ENCODE measurements at places on chromosomes 7 and 10. TPM values are rescaled to one million over a fixed set of nuclear protein-coding genes. Genes with fewer than 3 reads are reported as not detected.
A peak's percentile ranks its signal among the peaks of the same experiment; 100 is the strongest.

- no peak for DNase-seq
Observed at GRCh38 chr10:71708897-71709882, 10.4 kb downstream of the C10orf105 start.

- no peak for DNase-seq
Observed at GRCh38 chr10:69874449-69874848, 72.7 kb downstream of the COL13A1 start.

The AMPH gene
- total RNA-seq: 42.5 TPM

DNA sequence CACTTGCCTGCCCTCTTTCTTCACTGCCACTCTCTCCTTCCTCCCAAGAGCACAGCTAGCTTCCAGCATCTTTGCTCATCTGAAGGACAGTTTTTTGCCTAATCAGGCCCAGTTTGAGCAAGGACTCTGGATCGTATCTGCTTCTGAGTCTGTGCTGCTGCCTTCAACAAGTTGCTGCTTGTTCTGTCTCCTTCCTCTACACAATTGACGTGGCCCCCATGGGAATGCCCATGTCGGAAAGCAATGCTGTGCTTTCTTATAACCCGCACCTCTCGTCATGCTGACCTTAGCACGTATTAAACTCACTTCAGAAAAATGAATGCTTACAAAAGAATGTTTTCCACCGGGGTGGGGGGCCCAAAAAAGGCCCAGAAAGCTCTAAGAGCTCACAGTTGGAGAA lies 324.7 kb upstream of the C7orf33 start:
- DNase-seq: no peak

DNA sequence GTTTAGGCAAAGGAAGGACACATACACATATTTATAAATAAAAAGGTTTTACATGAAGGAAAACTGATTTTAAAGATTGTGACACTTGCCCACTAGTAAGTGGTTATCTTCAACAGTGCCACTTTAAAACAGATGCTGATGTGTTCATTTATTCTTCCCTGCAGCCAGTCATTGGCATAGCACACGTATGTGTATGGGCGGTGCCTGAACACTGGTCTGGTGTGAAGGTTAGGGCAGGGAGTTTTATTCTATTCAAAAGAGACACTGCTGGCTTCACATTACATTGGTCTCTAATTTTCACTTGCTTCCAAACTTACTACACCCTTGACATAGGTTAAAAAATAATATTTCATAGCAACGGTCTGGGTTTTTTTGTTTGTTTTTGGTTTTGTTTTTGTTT lies 57.9 kb downstream of the NOD1 start:
- no peak for DNase-seq

- no peak for DNase-seq
Observed at GRCh38 chr7:151168003-151168786, 701 bp upstream of the GBX1 start.

- no peak for DNase-seq
Observed at GRCh38 chr7:77295549-77295948, 95.9 kb upstream of the FGL2 start.

- DNase-seq: no peak
Observed at GRCh38 chr7:50206453-50207250, 97.9 kb upstream of the IKZF1 start.

DNA sequence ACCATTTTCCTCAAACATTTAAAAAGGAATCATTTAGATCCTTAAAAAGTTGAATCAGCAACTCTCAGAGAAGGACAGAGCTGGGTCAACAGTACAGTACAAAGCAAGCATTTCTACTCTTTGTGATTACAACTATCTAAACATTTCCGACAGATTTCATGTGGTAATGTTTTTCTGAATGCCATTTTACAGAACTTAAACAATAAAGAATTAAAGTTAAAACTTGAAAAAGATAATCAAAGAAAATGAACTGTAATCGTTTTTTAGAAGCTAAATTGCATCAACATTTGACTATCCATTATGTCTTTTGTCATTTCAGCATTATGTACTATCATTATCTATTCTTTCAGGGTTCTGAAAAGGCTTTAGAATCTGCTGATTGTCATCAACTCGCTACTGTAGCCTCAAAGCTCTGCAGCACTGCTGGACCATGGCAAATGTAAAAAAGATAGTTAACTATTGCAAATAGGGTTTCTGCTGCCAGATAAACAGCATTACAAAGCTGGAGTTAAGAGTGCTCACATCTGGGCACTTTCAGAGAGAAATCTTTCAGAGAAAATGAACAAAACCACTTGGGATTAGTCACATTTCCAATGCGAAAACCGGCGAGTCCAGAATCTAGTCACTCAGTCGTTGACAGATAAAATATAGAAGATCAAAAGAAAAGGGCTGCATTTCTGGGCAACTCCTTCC lies 160.4 kb upstream of the LAMB4 start:
- no peak for DNase-seq

DNA sequence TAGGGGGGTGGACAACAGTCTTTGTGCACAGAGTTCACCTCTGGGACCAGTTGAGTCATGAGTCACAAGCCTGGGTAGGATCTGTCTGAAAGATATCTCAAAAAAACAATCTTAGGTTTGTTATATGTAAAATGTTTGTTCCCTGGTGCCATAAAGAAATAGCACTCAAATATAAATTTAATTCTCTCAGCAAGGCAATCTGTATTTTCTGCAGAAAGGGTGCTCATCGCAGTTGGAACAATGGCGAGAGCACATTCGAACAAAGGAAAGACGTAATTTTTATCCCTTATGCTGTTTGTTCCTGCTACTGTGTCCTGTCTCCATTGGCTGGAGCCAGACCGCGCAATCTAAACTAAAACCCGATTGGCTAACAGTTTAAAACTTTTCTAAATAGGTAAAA lies 63.7 kb downstream of the GALNT11 start:
- DNase-seq: no peak

- peak; percentile 33 for DNase-seq
Observed at GRCh38 chr7:129740574-129741410, 129.3 kb downstream of the NRF1 start.

DNA sequence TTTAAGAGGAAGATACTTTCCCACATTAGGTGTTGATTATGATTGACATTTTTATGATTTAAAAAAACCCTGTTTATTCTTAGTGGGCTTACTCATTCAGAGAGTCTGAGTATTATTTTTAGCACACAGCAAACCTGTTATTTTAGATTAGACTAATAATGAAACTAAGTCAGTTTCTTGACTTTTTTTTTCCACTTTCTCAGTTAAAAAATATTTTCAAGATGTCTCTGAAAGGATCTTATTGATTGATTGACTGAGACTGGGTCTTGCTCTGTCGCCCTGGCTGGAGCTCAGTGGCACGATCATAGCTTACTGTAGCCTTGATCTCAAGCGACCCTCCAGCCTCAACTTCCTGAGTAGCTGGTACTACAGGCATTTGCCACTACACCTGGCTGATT lies 20.4 kb upstream of the INPP5F start:
- no peak for DNase-seq

GRCh38 chr10:96591946-96592345 lies 5.1 kb upstream of the TM9SF3 start:
- DNase-seq: no peak

- DNase-seq: no peak
Observed at GRCh38 chr10:114479307-114479706, 75.0 kb upstream of the AFAP1L2 start.

The TMEM213 gene
- total RNA-seq: not detected

The FRMPD2 gene
- 11.1 TPM for total RNA-seq

DNA sequence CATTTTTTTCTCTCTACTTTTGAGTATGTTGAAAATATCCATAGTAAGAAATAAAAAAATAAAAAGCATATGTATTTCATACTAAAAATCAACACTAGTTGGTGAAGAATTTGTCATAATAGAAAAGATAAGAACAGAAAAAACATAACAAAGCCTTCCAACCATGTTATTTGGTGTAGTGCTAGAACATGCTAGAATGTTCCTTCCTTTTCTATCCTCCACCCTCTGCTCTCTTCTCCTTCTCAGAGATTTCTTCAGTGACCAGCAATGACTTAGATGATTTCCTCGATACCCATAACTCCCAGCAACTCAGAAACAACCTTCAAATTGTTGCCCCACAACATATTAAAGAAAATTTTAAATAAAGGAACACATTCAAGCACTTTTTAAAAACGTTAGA lies 2.6 kb downstream of the ZC3HAV1 start:
- no peak for DNase-seq

GRCh38 chr7:124550036-124550435 lies 215.6 kb downstream of the GPR37 start:
- no peak for DNase-seq

The CYP3A5 gene
- total RNA-seq: 2.3 TPM

- DNase-seq: no peak
Observed at GRCh38 chr10:111986079-111986478, 197.5 kb downstream of the GPAM start.

GRCh38 chr7:40865441-40866233 lies 730.8 kb downstream of the SUGCT start:
- DNase-seq: no peak

- DNase-seq: no peak
Observed at GRCh38 chr10:127456122-127456521, 93.0 kb upstream of the NPS start.

DNA sequence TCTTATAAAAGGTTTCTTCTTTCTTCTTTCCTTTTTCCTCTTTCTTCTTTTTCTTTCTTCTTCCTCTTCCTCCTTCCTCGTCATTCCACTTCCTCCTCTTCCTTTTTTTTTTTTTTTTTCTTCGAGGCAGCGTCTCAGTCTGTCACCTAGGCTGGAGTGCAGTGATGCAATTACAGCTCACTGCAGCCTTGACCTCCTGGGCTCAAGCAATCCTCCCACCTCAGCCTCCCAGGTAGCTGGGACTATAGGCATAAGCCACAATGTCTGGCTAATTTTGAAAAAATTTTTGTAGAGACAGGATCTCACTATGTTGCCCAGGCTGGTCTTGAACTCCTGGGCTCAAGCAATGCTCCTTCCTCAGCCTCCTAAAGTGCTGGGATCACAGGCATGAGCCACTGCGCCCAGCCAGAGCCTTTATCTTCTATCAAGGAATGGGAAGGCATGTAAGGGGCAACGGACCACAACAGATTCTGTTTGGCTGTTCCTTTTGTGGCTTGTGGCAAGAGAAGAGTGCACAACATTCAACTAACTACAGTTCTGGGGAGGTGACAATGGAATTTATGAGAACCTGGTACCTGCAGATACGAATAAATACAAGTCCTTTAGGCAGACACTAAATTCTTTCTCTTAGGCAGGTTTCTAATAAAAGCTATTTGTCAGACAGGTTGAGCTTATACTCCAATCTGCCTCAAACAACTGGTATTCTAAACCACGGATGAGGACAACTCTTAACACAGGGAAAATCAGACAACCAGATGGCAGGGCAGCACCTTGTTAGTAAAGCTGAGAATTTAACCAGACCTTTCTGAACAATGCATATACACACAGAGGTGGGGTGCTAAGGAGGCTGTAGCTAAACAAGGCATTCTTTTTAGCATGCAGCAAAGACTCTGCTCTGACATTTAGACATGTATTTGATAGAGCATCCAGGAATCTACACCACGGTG lies 100.3 kb downstream of the DOCK4 start:
- peak; percentile 43 for DNase-seq

- no peak for DNase-seq
Observed at GRCh38 chr10:4127518-4128315, 342.7 kb upstream of the KLF6 start.

GRCh38 chr7:103100348-103100747 lies 25.4 kb downstream of the ARMC10 start:
- no peak for DNase-seq
